ENCODE measurements at places on chromosomes 13 and 19. TPM values are rescaled to one million over a fixed set of nuclear protein-coding genes. Genes with fewer than 3 reads are reported as not detected.

GRCh38 chr13:34419025-34419424 lies 523.0 kb upstream of the NBEA start:
- DNase-seq: no peak

DNA sequence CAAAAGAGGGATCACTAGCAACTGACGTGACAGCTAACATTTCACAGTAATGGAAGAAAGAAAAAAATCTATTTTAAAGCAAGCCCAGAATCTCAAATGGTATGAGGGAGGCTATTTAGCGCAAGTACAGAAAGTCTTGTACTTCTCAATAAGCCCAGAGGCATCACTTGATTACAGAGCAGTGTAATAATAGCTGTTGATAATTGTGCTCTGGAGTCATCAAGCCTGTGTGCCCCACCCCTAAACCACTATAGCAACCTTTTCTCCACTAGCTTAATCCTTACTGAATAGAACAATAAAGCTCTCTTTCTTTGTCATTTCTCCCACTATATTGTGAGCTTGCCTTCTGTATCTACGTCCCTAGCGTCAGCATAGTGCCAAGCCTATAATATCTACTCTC lies 56.6 kb downstream of the FREM2 start:
- no peak for DNase-seq

CBY2 gene
- total RNA-seq: not detected

ZGLP1 gene
- 7.6 TPM for total RNA-seq

- DNase-seq: no peak
Observed at GRCh38 chr13:59444210-59444857, 719.4 kb downstream of the DIAPH3 start.

Measured in osteocyte (in vitro differentiated cells).